ENCODE measurements at places on chromosomes 3 and 15.
A peak's percentile ranks its signal among the peaks of the same experiment; 100 is the strongest.

GRCh38 chr15:58418135-58418534 is 13.7 kb upstream of the LIPC start:
- DNase-seq = no peak

DNA sequence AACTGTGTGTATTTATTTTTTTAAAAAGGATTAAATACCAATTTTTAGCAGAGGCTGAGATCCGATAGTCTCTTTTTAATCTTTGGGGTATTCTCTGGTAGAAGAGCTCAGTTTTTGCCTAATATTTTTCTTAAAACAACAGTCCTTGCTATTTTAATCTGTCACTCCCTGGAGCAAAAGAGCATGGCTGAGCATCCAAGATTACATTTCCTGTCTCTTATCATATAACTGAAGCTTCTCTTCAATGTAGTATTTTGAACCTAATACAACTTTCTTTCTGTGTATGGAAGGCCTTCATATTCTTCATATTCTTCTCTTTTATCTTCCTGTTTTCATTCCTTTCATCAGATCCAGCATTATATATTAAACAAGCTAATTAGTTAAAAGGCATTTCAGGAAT is 293.7 kb downstream of the NSUN3 start:
- no peak for DNase-seq

- no peak for DNase-seq
These were observed 1.1 kb upstream of the CFAP100 start for GRCh38 chr3:126393563-126393962.

- no peak for DNase-seq
These were observed 1.4 kb upstream of the RFTN1 start for GRCh38 chr3:16514755-16515353.

DNA sequence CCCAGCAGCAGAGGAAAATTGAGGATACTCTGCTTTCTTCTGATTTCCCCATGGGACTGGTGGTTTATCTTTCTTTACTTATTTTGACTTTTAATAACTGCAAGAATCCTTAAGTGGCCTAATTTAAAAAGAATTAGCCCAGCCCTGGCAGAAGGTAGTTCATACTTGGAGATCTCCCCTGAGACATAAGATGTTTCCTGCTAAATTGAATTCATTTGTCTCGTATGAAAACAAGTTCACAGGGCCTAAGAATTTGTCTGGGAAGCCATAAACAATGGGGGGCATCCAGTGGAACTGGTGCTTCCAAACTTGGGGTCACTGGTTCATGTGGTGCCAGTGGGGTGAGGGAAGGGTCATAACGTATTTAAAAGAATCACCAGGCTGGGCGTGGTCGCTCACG is 283.1 kb upstream of the RASGRP1 start:
- no peak for DNase-seq

GRCh38 chr3:33046521-33046920 is 50.4 kb downstream of the GLB1 start:
- no peak for DNase-seq

GRCh38 chr3:157263027-157263426 is 103.1 kb upstream of the CCNL1 start:
- no peak for DNase-seq

DNA sequence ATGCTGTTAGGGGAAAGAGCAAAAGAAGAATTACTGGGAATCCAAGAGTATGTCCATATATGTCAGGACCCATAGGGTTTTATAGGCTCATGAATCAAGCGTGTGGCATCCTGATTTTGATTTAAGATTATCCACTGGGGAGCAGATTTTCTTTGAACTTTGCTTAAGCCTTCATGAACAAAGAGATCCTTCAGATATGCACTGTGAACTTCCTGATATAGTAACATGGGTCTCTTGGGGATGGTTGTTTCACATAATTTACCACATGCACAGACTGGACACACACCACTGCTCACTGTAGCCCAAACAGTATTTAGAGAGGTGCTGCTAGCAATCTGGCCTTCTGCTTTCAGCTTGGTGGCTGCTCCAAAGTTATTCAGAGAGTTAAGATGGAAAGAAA is 200.9 kb upstream of the ZPLD1 start:
- DNase-seq = no peak

- no peak for DNase-seq
These were observed 272.2 kb upstream of the NR2F2 start for GRCh38 chr15:96058103-96058851.

GRCh38 chr15:41494190-41494921 is 682 bp downstream of the ITPKA start:
- no peak for DNase-seq

DNA sequence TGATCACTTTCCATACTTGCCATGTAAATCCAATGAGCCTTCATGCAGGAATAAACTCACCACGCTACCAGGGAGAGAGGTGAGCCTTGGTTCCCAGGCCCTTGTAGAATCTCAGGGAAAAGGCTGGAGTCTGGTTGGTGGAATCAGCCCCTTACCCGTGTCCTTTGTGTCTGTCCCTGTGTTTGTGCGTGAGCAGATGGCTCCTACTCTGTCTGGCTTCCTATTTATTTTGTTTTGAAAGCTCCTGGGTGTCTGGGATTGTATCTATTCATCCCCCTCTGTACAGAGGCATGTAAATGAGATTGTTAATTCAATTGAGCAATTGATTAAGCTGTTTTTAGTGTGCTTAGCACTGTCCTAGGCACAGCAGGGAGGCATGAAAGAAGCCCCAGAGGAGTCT is 278.1 kb downstream of the THSD4 start:
- no peak for DNase-seq

- DNase-seq = no peak
These were observed 12.5 kb downstream of the DOCK3 start for GRCh38 chr3:50687127-50687751.

- DNase-seq = no peak
These were observed 162.5 kb downstream of the NUP210 start for GRCh38 chr3:13257666-13258065.

DNA sequence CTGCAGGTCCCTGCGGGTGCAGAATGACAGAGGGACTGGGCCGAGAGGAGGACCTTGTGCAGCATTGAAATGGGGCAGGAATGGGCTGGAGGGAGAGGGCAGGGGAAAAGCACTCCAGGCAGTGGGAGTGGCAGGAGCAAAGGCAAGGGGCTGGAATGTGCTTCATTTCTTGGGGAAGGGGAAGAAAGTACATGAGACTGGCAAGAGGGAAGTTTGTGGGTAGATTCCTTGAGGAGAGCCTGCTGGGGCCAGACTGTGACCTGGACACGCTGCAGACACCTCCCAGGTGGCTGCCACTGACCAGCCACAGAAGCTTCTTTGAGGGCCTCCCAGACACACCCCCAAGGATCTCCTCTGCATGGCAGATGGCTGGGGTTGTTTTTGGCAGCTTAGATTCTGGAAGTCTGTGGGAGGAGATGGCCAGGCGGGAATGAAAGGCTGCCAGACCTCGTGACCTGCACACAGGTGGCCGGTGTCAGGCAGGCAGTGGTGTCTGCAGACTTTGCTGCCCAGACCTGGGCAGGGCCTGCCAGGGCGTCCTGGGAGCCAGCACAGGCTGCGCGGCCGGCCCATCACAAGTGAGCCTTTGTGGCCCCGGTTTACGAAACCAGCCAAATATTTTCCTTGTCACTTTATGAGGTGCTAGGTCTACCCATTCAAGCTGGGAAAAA is 53.1 kb downstream of the SPSB4 start:
- DNase-seq = no peak

DNA sequence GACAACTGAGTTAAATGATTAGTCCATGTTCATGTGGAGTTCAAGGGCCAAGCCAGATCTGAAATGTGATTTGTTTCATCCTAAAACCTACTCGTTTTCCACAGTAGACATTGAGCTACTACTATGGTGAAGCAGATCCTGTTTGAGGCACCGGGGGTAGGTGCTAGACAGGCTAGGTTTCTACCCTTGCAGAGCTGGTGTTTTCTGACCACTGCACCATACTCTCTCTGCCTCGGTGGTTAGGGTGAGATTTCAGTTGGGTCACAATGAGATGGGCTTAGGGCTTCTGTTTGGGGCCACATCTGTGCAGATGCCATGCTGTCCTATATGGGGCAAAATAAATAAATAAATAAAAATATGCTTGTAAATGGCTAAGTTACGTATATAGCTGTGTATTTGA is 99.3 kb downstream of the OXNAD1 start:
- no peak for DNase-seq

DNA sequence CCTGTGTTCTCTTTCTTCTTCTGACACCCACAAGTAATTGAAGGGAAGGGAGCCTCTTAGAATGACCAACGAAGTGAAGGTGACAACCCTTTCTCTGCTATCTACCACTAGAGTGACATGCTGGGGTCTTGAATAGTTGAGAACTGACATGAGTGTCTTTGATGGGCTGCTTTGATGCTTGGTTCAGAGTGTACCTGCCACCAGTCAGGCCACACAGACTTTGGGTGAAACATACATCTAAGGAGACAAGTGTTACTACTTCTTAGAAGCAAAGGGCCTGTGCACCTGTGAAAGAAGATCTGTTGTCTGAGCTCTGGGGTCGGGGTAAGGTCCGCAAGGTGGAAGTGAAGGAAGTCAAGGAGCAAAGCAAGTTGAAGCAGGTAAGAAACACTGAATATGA is 1040.7 kb upstream of the CFAP20DC start:
- DNase-seq = no peak

GRCh38 chr15:89848970-89849292 is 34.3 kb upstream of the ANPEP start:
- DNase-seq = no peak

DNA sequence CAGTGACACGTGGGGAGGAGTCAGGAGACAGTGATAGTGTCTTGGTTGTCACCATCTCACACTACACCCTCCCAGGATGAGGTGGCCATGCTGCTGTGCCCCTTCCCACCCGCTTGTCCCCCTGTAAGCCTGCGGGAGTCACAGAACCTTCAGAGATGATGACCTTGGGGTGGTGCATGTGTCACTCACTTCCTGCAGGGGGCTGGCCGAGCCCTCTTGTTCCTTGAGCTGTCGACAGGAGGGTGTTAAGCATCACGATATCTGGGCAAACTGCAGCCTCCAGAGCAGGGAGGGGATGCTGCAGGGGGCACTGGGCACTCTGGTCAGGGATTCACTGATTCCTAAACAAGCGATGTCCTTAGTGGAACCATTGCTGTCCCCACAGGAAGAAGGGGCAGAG is 27.7 kb downstream of the FAH start:
- DNase-seq = no peak

DNA sequence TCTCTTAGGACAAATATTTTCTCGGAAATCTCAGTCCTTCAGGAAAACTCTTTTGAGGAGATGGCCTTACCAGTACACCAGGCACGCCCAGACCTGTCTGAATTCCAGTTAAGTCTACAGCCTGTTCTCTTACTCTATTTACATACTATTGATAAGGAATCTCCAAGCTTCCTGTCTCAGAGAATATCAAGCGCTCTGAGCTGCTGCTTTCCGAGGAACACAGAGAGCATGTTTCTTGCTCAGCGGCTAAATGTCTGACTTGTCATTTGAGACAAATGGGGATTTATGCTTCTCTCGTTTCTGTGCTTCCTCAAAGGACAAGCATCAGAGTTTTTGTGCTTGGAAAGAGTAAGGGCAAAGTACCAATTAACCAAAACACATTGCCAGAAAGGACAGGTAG is 112.4 kb upstream of the CCDC54 start:
- DNase-seq = no peak

- no peak for DNase-seq
These were observed 546.8 kb downstream of the TBL1XR1 start for GRCh38 chr3:176650478-176650877.

DNA sequence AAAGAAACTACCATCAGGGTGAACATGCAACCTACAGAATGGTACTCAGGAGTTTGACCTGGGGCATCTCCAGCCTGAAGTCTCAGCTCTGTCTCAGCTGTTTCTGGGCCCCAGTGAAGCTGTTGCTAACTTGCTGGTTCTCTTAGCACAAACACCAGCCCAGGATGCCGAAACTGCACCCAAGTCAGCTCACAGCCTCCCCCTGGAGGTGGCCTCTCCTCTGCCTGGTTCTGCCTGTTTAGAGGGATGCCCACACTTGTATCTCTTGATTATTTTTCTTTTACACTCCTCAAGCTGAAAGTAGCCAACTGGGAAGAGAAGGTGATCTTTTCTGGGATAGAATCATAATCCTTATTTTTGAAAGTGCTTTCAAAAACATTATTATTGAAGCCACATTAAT is 289.0 kb upstream of the RASGRP1 start:
- DNase-seq = peak; percentile 2

DNA sequence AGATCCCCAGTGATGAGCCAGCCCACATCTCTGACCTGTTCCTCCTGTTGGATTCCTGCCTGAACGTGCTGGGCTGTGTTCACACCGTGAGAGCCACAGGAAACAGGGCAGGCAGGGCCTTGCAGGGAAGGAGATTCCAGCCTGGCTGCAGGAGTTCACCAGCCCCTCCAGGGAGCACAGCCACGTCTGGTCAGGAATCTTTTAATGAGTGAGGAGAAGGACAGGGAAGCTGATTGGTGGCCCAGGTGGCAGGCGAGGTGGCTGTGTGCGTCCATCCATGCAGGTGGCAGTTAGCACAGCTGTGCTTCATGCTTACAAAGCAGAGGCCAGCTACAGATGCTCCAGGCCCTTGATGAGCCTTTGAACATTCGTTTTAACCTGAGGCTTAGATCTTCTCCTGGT is 10.5 kb downstream of the LRRK1 start:
- DNase-seq = no peak

GRCh38 chr15:80485370-80486164 is 81.4 kb downstream of the ARNT2 start:
- DNase-seq = no peak

DNA sequence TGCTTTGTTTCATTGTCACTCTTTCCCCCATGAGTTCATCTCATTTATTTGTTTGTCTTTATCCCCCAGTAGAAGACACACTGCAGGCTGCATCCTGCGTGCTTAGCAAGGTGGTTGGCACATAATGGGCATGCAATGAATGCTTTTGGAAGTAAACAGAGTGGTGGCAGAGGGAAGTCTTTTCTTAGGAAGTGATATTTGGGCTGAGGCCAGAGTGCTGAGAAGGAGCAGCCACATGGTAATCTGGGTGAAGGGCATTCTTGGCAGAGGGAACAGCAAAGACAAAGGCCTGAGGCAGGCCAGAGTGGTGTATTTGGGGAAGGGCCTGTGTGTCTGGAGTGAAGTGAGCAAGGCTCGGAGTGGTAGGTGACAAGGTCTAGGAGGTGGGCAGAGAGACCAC is 17.7 kb upstream of the ADAMTS7 start:
- DNase-seq = no peak

GRCh38 chr15:92928225-92928750 is 28.2 kb downstream of the CHD2 start:
- DNase-seq = no peak

DNA sequence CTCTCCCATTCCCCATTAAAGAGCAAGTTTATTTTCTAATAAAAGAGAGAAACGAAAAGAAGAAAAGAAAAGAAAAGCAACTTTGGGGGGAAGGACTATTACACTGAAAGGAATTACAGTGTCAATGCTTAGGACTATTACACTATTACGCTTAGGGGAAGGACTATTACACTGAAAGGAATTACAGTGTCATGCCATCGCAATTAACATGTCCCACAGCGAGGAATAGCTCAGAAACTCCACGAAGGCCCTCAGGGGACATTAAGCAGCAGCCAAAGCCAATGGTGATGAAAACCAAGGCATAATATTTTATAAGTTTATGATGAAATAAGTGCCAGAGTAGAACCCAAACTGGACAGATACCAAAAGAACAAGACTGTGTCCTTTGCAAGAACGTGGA is 22.1 kb upstream of the DET1 start:
- no peak for DNase-seq
